ENCODE measurements at places on chromosomes 6 and 20.

DNA sequence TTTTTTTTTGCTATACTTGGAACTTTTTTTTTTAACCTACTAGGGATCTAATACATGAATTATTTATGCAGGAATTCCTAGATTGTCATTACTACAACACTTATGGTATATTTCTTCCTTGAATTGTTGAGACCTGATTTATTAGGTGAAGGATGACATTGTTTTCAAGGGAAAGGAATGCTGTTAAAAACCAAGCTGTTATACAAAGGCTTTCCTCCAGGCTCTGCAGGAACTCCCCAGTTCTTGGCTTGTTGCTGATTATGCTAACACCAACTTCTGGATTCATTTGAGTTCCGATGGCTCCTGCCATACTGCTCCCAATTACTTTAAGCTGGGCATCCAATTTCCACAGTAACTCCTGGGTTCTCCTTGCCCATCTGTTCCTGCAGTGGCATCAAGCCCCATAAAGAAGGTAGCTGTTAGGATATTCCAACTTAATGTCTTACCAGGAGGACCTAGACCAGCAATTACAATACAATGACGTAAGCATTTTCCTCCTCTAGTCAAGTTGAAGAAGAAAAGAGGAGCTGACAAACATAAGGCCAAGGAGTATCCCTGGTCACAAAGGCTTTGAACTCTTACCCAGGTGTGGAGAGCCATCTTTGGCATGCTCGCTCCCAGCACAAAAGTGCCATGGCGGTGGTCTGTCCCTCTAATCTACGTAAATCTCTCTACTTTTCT is 215.9 kb upstream of the AGPAT4 start:
- ATAC-seq = no peak

GRCh38 chr6:165266191-165266590 is 43.2 kb downstream of the C6orf118 start:
- ATAC-seq = no peak

GRCh38 chr20:42212391-42212790 is 594.2 kb upstream of the CHD6 start:
- no peak for ATAC-seq

GRCh38 chr20:815914-816606 is 17.5 kb upstream of the FAM110A start:
- peak; percentile 39 for ATAC-seq

DNA sequence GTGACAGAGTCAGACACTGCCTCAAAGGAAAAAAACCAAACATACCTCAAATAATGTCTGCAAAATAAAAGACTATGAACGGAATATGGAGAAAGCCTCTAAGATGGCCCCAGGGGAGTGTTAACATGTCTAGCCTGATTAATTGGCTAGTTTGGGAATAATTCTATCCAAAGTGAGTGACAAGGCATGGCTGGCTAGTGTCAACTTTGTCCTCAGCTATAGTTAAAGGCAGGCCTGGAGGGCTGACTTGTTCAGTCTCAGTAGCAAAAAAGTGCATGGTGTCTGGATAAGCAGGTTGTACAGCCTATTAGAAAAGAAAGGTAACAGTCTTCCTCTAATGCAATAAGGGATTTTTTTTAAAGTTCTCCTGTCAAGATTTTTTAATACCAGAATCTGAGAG is 32.7 kb downstream of the GCNT2 start:
- ATAC-seq = no peak

DNA sequence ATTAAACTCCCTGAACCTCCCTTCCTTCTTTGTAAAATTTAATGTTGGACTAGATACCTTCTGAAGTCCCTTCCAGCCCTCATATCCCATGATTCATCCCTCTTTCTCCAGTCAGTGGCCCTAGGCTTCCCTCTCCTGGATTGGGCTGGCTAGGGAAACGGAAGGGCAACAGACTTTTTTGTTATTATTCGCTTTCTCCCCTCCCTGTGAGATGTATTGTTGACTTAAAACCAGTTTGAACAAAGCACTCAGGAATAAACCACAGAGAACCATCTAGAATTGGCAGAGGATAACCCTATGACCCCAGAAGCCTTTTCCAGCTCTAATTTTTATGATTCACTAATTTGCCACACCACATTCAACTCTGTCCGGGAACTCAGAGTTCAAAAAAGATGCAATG is 239.7 kb upstream of the SUPT3H start:
- ATAC-seq = no peak

DNA sequence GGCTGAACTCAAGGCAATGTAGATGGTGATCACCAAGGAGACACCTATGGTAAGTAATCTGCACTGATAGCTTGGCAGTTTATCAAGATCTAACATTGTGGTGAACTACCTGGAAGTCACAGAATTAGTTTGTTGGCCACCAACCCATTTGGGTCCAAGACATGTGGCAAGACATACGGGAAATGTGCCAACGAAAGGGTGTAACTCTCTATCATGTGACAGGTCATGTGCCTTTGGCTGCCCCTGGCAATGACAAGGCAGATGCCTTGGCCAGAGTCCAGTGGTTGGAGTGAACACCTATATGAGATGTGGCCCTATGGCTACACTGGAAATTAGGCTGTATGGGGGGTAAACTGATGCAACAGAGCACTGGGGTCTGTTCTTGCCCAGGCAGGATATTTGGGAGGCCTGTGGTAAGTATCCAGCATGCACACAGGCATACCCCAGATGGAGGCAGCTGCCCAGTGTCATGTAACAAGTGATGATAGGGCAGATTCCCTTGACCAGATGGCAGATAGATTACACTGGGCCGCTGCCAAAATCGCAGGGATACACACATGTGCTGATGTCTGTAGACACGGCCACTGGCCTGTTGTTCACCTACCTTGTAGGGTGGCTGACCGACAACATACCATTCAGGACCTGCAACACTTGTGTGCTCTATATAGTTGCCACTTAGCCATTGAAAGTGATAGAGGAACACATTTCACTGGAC is 35.5 kb upstream of the HSF2 start:
- no peak for ATAC-seq

DNA sequence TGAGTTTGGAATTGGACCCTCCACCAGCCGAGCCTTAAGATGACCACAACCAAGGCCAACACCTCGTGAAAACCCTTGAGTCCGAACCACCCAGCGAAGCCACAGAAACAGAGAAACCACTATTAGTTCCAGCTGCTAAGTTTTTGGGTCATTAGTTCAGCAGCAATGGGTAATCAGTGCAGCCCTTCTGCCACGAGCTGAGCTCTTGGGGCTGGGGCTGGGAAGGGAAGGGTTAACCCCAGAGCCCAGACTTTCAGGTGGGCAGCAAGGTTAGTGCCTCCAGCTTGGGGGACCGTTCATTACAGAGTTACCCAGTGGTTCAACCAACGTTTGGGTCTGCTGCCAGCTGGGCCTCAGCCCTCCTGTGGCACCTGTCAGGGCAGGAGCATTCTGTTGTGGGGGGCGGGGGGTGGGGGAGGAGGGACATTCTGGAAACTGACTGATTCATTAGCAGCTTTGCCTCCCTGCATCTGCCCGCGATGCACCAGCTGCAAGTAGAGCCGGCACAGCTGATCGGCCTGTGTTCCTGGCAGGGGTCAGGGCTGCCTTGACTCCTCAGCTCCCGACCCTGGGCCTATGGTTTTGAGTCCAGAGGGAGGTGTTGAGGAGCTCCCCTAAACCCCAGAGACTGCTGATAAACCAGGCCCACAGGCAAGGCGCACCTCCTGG is 52.7 kb downstream of the TGM2 start:
- no peak for ATAC-seq

GRCh38 chr6:5547556-5547955 is 286.2 kb downstream of the FARS2 start:
- no peak for ATAC-seq

DNA sequence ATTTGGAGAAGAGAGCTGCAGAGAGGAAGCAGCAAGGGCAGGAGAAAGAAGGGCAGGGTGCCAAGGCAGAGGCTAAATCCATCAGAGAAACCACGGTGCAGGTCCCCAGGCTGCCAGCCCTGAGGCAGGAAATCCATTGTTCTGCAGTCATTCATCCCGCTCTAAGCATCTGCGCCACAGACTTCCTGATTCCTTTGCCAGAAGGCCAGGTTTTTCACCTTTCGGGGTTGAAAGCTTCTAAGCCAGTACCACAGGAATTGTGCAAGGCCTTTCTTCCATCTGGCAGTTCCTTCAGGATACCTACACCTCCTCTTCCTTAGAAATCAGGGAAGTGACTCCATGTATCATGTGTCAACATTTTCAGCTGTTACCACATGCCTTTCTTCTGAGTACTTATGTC is 45.6 kb downstream of the ADGRF5 start:
- ATAC-seq = no peak
